Naive B cell (primary cell): ENCODE measurements at places on chromosomes 1 and 21.
A peak's percentile ranks its signal among the peaks of the same experiment; 100 is the strongest.

GRCh38 chr21:39661740-39662139 is 49.0 kb downstream of the B3GALT5 start:
- no peak overlapping the region for H3K27ac ChIP-seq
- no peak overlapping the region for H3K4me3 ChIP-seq
- no peaks in the 10 kb centered on the region for H3K4me1 ChIP-seq

- H3K4me1 ChIP-seq, result peaks cover 12% of the 10 kb centered on the region
- H3K27me3 ChIP-seq, result no peaks in the 10 kb centered on the region
- no peak overlapping the region for H3K4me3 ChIP-seq
- no peak for DNase-seq
- peaks cover 11% of the 10 kb centered on the region for H3K36me3 ChIP-seq
Observed at GRCh38 chr1:180000575-180000974, 46.0 kb downstream of the CEP350 start.

- H3K36me3 ChIP-seq, result no peaks in the 10 kb centered on the region
- H3K27me3 ChIP-seq, result no peaks in the 10 kb centered on the region
- peak; percentile 61 for DNase-seq
- peaks cover 6% of the 10 kb centered on the region for H3K4me1 ChIP-seq
- no peak overlapping the region for H3K4me3 ChIP-seq
Observed at GRCh38 chr1:167059045-167059808, 30.9 kb downstream of the GPA33 start.

- H3K36me3 ChIP-seq, result no peaks in the 10 kb centered on the region
- DNase-seq, result no peak
- H3K4me3 ChIP-seq, result no peak overlapping the region
- H3K4me1 ChIP-seq, result no peaks in the 10 kb centered on the region
- H3K27ac ChIP-seq, result no peak overlapping the region
Observed at GRCh38 chr21:28818663-28819278, 173.9 kb downstream of the LTN1 start.

DNA sequence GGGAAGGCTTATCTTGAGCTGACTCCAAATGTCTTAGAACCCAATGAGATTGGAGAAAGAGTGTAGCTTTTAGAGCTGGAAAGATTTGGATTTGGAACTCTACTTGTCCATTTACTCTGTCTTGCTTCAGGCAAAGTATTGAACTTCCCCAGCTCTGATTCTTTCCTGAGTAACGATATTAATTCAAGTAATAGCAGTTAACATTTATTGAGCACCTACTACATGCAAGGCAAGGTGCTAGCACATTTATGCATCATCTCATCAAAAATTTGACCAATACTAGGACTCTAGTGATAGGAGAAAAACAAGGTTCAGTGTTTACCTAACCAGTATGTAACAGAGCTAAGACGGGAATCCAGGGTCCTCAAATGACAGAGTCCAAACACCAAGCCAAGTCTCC is 2.5 kb upstream of the LRRN2 start:
- H3K27me3 ChIP-seq, result peaks cover 58% of the 10 kb centered on the region
- no peak overlapping the region for H3K27ac ChIP-seq

- H3K4me1 ChIP-seq, result peaks cover 24% of the 10 kb centered on the region
- H3K36me3 ChIP-seq, result no peaks in the 10 kb centered on the region
- H3K27me3 ChIP-seq, result no peaks in the 10 kb centered on the region
- H3K27ac ChIP-seq, result peak overlapping the region; percentile 30
- no peak overlapping the region for H3K4me3 ChIP-seq
Observed at GRCh38 chr1:23936481-23937176, 23.0 kb upstream of the PNRC2 start.

DNA sequence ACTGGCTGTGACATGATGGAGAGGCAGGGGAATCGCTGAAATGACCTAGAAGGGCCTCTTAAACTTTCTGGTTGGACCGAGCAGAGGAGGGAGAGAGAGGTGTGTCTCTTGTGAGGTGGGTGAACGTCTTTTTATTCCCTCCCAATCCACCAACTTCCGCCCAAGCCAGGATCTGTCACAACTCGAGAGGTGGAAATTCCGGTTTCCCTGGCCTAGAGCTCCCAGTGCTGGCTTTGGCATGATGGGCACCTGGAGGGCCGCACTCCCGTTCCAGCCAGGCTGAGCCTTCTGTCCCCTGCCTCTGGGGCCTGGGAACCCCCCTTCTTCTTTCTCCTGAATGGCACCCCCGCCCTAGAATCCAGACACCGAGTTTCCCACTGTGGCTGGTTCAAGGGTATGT is at the start of gene SEMA4A:
Gene SEMA4A (plus strand): TSS at position 224 of the 400 bp plus-strand sequence. CDS start 994 bp downstream, outside the sequence.
- no peak for DNase-seq
- peak within 1 kb of the TSS; percentile 94 for H3K27ac ChIP-seq
- peaks cover 100% of the 10 kb centered on the region for H3K4me1 ChIP-seq
- peak within 1 kb of the TSS; percentile 91 for H3K4me3 ChIP-seq

- no peak for DNase-seq
- H3K4me3 ChIP-seq, result peak overlapping the region; percentile 79
- peak overlapping the region; percentile 97 for H3K27ac ChIP-seq
- H3K4me1 ChIP-seq, result peaks cover 83% of the 10 kb centered on the region
- no peaks in the 10 kb centered on the region for H3K27me3 ChIP-seq
Observed at GRCh38 chr1:111202707-111203623, 2.5 kb upstream of the DENND2D start.

DNA sequence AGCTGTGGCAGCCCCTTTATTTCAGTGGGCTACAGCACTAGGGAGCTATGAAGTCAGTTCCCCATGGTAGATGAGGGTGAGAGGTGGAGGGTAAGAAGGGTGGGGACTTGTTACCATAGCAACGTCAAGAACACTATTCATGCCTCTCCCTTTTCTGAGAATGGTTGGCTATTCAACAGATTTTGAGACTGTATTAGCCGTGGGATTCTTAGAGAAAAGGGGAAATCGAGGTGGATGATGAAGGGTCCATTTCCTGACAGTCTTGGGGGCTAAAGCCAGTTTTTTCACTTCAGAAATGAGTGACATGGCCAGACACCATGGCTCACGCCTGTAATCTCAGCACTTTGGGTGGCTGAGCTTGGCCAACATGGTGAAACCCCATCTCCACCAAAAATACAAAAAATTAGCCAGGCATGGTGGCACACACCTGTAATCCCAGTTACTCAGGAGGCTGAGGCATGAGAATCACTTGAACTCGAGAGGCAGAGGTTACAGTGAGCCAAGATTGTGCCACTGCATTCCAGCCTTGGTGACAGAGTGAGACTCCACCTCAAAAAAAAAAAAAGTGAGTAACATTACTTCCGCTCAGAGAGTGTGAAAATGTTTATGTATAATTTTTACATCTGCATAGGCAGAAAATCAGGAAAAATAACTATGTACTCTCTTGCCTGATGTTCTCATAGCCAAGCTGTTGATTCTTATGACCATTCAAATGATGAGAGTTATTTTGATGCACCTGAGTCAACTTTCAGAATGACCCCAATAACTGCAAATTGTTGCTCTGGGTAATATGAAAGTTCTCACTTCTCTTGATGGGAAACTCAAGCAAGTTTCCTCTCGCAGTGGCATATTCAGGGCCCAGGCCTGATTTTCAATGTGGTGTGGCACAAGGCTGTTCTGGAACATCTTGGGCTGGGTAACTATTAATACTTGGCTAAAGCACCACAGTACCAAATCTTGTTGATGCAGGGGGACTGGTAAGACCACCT is 23.2 kb upstream of the RGSL1 start:
- peaks cover 7% of the 10 kb centered on the region for H3K4me1 ChIP-seq
- H3K27ac ChIP-seq, result no peak overlapping the region
- no peaks in the 10 kb centered on the region for H3K36me3 ChIP-seq
- no peaks in the 10 kb centered on the region for H3K27me3 ChIP-seq

GRCh38 chr21:20004367-20004766 is 993.8 kb upstream of the NCAM2 start:
- no peak for DNase-seq
- H3K27ac ChIP-seq, result no peak overlapping the region
- H3K4me1 ChIP-seq, result no peaks in the 10 kb centered on the region
- no peak overlapping the region for H3K4me3 ChIP-seq
- no peaks in the 10 kb centered on the region for H3K27me3 ChIP-seq

- H3K27ac ChIP-seq, result no peak overlapping the region
- DNase-seq, result no peak
- no peaks in the 10 kb centered on the region for H3K36me3 ChIP-seq
- no peak overlapping the region for H3K4me3 ChIP-seq
- H3K4me1 ChIP-seq, result no peaks in the 10 kb centered on the region
- peaks cover 36% of the 10 kb centered on the region for H3K27me3 ChIP-seq
Observed at GRCh38 chr1:30550365-30551220, 172.8 kb downstream of the MATN1 start.

DNA sequence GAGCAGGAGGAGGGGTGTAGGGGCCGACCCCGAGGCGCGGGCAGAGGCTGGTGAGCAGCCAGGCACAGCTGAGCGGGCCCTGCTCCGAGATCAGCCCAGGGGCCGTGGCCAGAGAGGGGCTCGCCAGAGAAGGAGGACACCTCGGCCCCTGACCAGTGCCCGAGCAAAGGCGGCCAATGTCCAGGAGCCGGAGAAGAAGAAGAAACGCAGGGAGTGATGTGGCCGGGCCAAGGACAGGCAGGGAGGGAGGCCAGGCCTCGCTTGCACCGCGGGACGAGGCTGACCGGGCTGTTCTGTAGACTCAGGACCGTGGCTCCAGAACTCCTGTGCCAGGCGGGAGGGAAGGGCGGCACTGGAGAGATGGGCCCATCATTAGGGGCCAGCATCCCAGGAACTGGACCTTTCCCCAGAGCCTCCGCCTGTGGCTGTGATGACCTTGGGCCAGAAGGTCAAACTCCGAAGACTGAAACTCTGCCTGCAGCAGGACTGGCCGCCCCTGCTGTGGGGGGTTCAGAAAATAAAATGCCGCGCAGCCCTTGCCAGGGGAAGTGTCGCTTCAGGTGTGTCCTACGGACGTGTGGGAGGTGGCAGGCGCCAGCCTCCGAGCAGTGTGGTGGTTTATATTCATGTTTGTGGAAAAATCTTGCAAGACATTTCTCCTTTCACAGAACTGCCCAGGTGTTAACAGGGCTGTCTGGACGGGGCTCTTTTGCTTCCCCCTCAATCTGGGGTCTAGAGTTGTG is 14.4 kb downstream of the RRP1 start:
- no peaks in the 10 kb centered on the region for H3K27me3 ChIP-seq
- no peaks in the 10 kb centered on the region for H3K36me3 ChIP-seq
- H3K27ac ChIP-seq, result no peak overlapping the region

DNA sequence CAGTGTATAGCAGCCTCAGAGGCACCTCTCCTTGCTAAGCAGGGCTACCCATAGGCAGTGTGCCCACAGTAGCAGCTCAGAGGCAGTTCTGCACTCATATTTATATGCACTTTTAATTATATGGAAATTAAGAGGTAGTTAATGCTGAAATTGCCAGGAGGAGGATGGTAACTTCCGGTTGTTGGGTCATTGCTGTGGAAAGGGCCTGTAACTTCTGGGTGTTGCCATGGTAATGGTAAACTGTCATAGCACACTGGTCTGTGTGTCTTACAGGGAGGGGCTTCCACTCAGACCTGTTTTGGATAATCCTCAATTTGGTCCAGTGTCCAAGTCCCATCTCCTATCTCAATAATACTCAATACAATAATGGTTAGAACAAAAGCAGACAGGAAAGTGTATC is 7.6 kb downstream of the CFH start:
- no peak for DNase-seq
- H3K36me3 ChIP-seq, result no peaks in the 10 kb centered on the region
- no peaks in the 10 kb centered on the region for H3K4me1 ChIP-seq
- no peak overlapping the region for H3K4me3 ChIP-seq
- H3K27ac ChIP-seq, result no peak overlapping the region
- no peaks in the 10 kb centered on the region for H3K27me3 ChIP-seq

DNA sequence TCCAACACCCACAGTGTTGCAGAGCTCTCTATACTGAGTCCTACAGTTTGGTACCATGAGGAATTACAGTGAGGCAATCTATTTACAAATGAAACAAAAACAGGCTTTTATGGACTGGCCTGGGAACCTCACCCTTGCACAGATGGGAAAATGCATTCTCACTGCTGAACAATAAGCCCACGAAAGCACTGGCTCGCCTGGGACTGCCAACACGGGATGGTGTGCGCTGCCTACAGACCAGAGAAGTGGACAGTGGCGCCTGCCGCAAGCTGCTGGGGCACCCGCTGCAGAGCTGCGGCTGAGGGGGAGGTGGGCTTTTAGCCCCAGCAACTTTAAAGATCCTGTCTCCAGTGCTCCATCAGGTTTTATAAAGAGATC is 28.5 kb upstream of the ABCG1 start:
- H3K27me3 ChIP-seq, result no peaks in the 10 kb centered on the region
- DNase-seq, result no peak
- peaks cover 40% of the 10 kb centered on the region for H3K4me1 ChIP-seq
- no peaks in the 10 kb centered on the region for H3K36me3 ChIP-seq
- H3K27ac ChIP-seq, result no peak overlapping the region

DNA sequence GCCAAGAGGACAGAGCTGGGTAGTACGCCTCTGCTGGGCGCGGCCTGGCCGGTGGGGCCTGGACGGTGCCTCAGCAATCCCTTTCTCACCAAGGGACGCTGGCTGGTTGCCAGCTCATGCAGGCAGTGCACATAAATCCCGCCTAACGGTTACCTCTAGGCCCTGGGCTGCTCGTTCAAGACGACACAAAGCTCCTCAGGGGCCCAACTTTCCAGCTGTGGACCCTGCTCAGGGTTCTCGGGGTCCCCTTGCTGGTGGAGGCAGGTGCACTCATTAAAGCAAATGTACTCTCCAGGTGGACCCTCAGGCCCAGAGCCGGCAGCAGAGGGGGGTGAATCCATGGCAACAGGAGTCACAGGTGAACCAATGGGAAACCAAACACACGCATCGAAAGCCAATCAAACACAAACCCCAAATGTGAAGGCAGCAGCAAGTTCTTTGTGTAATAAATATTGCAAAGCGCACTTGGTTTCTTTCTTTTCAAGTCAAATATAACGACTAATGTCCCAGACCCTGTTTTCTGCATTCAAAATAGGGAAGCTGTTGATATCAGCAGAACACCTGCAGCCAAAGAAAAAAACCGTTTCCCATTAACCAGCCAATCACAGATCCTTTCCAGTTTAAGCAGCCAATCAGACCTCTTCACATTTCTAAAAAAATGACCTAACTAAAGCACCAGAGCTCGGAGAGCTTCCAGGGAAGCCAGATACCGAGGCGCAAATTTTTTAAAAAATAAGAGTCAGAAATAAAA is 26.1 kb upstream of the CLSTN1 start:
- H3K36me3 ChIP-seq, result no peaks in the 10 kb centered on the region
- H3K4me3 ChIP-seq, result peak overlapping the region; percentile 88
- peak overlapping the region; percentile 94 for H3K27ac ChIP-seq
